ENCODE measurements at places on chromosomes 1 and 21.

DNA sequence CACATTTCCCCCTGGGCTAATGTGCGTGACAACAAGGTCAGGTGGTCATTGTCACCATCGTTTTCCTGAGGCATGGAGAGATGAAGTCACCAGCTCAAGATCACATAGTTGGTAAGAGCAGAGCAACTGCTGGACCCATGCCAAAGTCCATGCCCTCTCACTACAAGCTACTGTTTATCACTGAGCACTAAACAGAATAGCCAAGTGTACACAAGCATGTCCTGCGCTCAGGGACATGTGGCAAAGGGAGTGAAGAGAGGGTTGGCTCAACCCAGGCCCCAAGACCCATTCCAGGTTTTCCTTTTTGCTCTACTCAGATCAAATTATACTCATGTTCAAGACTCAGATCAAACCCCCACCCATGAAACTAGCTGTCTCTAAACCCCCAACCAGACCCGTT, 20.8 kb downstream of the LRRC52 start:
- H3K27me3 ChIP-seq: peaks cover 25% of the 10 kb centered on the region
- no peak for DNase-seq
- no peak overlapping the region for H3K27ac ChIP-seq
- H3K4me3 ChIP-seq: no peak overlapping the region
- H3K4me1 ChIP-seq: no peaks in the 10 kb centered on the region

DNA sequence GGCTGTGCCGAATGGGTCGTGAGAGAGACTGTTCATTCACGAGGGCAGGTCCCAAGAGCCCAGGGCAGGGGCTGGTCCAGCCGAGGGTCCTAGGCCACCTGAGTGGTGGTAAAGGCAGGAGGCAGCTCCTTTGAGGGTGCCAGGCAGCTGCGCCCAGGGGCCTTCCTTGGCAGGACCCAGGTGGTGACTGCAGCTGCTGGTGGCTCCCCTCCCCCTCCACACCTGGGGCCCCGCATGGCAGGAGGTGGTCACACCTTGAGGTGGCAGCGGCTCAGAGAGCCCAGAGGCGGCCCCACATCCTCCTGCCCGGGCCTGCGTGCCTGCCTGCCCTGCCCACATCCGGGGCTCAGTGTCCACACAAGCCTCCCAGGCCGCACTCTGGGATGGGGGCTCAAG, 9.8 kb upstream of the PLCH2 start:
- no peaks in the 10 kb centered on the region for H3K36me3 ChIP-seq
- no peaks in the 10 kb centered on the region for H3K4me1 ChIP-seq
- H3K4me3 ChIP-seq: no peak overlapping the region
- no peak for DNase-seq
- peaks cover 73% of the 10 kb centered on the region for H3K27me3 ChIP-seq
- no peak overlapping the region for H3K27ac ChIP-seq

GRCh38 chr1:115411371-115412063, 73.5 kb upstream of the NGF start:
- peak; percentile 97 for DNase-seq
- H3K4me3 ChIP-seq: no peak overlapping the region
- H3K27me3 ChIP-seq: no peaks in the 10 kb centered on the region
- peak overlapping the region; percentile 47 for H3K27ac ChIP-seq
- H3K4me1 ChIP-seq: peaks cover 23% of the 10 kb centered on the region
- H3K36me3 ChIP-seq: no peaks in the 10 kb centered on the region

DNA sequence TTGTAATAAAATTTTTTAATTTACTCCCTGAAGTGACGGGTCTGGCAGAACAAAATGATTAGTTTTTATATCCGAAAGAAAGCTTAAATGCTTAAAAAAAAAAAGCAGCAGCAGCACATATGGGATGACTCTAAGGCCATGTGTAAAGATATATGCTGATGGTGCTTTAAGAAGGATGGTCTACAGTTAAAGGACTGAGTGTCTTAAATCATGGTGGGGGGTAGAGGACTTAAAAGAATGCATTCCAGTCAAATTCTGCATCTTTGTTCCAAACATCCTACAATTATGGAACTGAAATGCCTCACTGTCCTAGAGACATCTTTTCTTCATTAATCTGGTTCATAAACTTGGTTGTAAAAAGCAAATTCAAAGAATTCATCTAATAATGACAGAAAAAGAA, 7.0 kb downstream of the KDM5B start:
- no peak for DNase-seq
- H3K36me3 ChIP-seq: no peaks in the 10 kb centered on the region
- peaks cover 37% of the 10 kb centered on the region for H3K4me1 ChIP-seq
- H3K27ac ChIP-seq: no peak overlapping the region

DNA sequence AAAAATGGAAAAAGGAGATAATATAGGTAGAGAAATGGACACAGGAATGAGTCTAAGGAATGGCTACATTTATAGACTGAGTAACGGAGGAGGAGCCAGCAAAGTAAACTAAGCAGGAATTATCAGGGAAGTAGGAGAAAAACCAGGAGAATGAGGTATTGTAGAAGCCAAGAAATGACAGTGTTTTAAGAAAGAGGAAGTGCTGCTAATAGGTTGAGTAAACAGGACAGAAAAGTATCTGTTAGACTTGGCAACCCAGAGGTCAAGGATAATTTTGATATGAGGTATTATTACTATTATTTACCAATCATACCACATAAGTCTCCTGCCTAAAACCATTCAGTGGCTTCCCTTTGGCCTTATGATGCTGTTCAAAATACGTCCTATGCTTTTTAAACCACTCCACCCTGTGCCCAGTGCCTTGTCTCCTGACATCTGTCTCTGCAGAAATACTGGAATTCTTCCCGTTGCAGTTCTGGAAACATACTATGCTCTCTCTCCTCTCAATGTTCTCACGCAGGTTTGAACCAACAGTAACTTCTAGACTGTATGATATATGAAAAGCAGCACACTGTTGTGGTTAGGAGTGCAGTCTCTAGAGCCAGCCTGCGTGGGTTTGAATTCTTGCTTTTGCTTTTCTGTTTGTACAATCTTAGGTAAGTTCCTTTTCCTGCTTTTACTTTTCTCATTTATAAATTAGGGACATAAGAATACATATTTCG, 24.6 kb upstream of the NEK7 start:
- H3K4me3 ChIP-seq: no peak overlapping the region
- no peaks in the 10 kb centered on the region for H3K36me3 ChIP-seq
- peaks cover 15% of the 10 kb centered on the region for H3K4me1 ChIP-seq
- no peaks in the 10 kb centered on the region for H3K27me3 ChIP-seq
- H3K27ac ChIP-seq: no peak overlapping the region
- DNase-seq: no peak

- H3K4me1 ChIP-seq: peaks cover 19% of the 10 kb centered on the region
- H3K27ac ChIP-seq: no peak overlapping the region
- H3K4me3 ChIP-seq: no peak overlapping the region
- no peaks in the 10 kb centered on the region for H3K27me3 ChIP-seq
- H3K36me3 ChIP-seq: no peaks in the 10 kb centered on the region
Observed at GRCh38 chr1:219085082-219085481, 88.6 kb upstream of the LYPLAL1 start.

DNA sequence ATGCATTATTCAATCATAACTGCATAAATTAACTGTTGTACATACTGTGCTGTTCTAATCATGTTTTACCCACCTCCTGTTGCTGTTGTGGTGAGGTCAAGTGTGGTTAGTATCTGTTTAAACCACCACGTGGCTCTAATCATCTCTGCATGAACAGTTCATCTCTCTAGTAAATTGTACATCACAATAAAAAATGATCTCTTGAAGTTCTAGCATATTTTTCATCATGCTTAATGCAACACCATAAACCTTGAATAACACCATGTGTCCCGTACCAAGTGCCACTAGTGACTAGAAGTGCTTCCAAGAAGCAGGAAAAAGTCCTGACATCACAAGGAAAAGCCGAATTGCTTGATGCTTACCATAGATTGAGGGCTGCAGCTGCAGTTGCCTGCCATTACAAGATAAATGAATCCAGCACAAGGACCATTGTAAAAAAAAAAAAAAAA, 51.7 kb downstream of the SNRPE start:
- H3K4me3 ChIP-seq: no peak overlapping the region
- no peaks in the 10 kb centered on the region for H3K36me3 ChIP-seq
- no peaks in the 10 kb centered on the region for H3K27me3 ChIP-seq

DNA sequence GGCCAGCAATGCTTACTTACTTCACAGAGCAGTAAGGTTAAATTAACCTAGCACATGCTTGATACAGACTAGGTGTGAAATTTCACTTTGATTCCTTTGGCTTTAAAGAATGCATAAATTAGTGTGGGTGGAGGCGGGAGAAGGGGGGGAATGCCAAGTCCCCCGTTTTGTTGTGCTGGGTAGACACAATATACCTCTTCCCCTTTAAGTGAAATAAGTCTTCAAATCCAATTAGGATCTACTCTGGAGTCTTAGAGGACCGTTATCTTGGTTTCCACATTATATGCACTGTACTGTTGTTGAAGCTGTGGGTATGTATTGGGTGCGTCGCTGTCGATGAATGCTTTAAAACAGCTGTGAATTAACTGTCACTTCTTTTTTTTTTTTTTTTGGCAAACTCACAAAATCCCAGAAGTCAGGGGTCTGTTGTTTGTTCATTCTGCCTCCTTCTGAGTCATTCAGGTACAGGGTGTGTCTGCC, 1.6 kb upstream of the S1PR1 start:
- peaks cover 4% of the 10 kb centered on the region for H3K27me3 ChIP-seq
- peak overlapping the region; percentile 77 for H3K4me3 ChIP-seq
- no peak overlapping the region for H3K27ac ChIP-seq
- peaks cover 20% of the 10 kb centered on the region for H3K4me1 ChIP-seq

DNA sequence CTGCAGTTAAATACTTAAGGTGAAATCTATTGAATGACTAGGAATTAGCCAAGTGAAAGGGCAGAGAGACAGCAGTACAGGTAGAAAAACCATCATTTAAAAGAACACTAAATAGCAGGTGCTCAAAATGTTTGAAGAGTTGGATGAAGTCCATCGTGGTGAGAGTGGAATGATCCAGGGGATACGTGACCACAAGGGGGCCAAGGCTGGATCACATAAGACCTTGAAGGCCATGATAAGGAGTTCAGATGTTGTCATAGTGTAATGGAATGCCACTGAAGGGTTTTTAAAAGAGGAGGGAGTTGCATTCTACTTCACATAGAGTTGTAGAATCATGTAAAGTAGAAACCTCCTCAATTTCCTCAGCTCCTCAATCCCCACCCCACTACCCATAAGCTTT, 34.8 kb upstream of the HOOK1 start:
- no peak for DNase-seq
- no peaks in the 10 kb centered on the region for H3K27me3 ChIP-seq
- no peaks in the 10 kb centered on the region for H3K4me1 ChIP-seq
- H3K4me3 ChIP-seq: no peak overlapping the region
- no peaks in the 10 kb centered on the region for H3K36me3 ChIP-seq
- no peak overlapping the region for H3K27ac ChIP-seq

- no peak for DNase-seq
- no peaks in the 10 kb centered on the region for H3K36me3 ChIP-seq
- no peak overlapping the region for H3K27ac ChIP-seq
- H3K4me1 ChIP-seq: no peaks in the 10 kb centered on the region
Observed at GRCh38 chr1:200923601-200924000, 28.9 kb downstream of the INAVA start.

GRCh38 chr1:20373764-20374163, 83.1 kb downstream of the VWA5B1 start:
- H3K27me3 ChIP-seq: no peaks in the 10 kb centered on the region
- H3K27ac ChIP-seq: no peak overlapping the region
- DNase-seq: no peak
- H3K4me3 ChIP-seq: no peak overlapping the region
- peaks cover 17% of the 10 kb centered on the region for H3K4me1 ChIP-seq

GRCh38 chr1:94100785-94101612, 19.9 kb downstream of the ABCA4 start:
- H3K27me3 ChIP-seq: no peaks in the 10 kb centered on the region
- peak overlapping the region; percentile 79 for H3K27ac ChIP-seq
- H3K36me3 ChIP-seq: no peaks in the 10 kb centered on the region
- H3K4me1 ChIP-seq: peaks cover 47% of the 10 kb centered on the region
- peak; percentile 97 for DNase-seq

DNA sequence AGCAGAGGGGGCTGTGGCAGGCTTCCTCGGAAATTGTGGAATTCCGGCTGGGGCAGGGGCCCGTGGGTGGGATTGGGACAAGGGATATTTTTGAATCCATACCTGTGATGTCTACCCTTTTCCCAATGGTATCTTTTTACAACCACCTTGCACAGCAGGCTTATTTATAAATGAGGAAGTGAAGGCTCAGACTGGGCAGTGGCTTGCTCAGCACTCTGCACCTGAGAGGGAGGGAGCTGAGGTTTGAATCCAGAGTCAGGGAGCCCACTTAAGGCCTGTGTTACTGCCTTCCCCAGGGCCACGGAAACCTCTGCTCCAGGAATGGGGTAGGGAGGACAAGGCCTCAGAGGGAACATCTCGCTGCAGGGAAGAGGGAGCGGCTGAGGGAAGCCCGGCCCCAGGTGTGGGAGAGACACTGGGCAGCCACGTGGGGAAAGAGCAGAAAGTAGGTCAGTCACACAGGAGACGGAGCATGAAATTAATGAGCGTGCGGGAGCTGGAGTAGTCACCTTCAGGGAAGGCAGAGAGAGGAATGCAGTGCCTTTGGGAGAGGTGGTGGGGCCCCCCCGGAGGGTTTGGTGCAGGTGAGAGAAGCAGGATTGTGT, 35.4 kb upstream of the SCMH1 start:
- H3K36me3 ChIP-seq: no peaks in the 10 kb centered on the region
- no peaks in the 10 kb centered on the region for H3K27me3 ChIP-seq
- H3K4me1 ChIP-seq: no peaks in the 10 kb centered on the region
- DNase-seq: no peak
- H3K27ac ChIP-seq: no peak overlapping the region

GRCh38 chr21:26438976-26439375, 134.1 kb downstream of the CYYR1 start:
- DNase-seq: no peak
- H3K4me1 ChIP-seq: no peaks in the 10 kb centered on the region
- no peak overlapping the region for H3K4me3 ChIP-seq
- no peaks in the 10 kb centered on the region for H3K27me3 ChIP-seq

DNA sequence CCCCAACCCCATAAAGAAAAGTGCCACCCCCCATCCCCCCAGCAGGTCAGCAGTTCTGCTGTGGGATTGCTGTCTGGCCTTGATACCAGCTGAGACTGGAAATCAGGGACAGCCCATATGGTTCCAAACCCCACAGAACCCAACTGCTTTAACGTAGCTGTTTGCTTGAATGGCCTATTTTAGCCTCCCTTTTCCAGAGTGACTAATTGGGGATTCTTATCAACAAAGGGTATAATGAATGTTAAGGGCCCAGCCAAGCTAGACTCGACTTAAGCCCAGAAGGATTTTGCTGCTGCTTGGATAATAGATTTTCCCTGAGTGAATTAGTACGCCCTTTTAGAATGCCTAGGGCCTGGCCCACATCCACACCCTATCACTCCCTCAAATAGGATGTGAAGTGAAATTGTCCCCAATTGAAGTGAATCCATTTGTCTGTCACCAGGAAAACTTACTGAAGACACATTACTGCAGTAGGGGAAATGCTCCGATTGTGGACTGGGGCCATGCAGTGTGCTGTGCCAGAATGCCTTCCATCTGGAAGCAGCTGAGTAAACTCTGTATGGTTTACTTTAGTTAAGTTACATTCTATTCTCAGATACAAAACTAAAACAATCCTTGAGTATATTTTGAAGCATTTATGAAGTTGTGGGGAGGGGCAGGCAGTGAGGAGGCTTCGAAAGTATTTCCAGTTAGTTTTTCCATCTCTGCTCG, 156.9 kb downstream of the DHRS3 start:
- no peak for DNase-seq
- H3K4me3 ChIP-seq: no peak overlapping the region
- peaks cover 38% of the 10 kb centered on the region for H3K4me1 ChIP-seq
- H3K27ac ChIP-seq: no peak overlapping the region
- no peaks in the 10 kb centered on the region for H3K36me3 ChIP-seq

GRCh38 chr1:232726048-232726779, 79.0 kb upstream of the MAP10 start:
- peak; percentile 64 for DNase-seq
- peaks cover 23% of the 10 kb centered on the region for H3K27me3 ChIP-seq
- H3K4me3 ChIP-seq: no peak overlapping the region
- H3K27ac ChIP-seq: no peak overlapping the region
- H3K36me3 ChIP-seq: no peaks in the 10 kb centered on the region
- H3K4me1 ChIP-seq: peaks cover 14% of the 10 kb centered on the region

Measured in PC-9 (cell line).